ENCODE measurements at places on chromosomes 2 and 18.

DNA sequence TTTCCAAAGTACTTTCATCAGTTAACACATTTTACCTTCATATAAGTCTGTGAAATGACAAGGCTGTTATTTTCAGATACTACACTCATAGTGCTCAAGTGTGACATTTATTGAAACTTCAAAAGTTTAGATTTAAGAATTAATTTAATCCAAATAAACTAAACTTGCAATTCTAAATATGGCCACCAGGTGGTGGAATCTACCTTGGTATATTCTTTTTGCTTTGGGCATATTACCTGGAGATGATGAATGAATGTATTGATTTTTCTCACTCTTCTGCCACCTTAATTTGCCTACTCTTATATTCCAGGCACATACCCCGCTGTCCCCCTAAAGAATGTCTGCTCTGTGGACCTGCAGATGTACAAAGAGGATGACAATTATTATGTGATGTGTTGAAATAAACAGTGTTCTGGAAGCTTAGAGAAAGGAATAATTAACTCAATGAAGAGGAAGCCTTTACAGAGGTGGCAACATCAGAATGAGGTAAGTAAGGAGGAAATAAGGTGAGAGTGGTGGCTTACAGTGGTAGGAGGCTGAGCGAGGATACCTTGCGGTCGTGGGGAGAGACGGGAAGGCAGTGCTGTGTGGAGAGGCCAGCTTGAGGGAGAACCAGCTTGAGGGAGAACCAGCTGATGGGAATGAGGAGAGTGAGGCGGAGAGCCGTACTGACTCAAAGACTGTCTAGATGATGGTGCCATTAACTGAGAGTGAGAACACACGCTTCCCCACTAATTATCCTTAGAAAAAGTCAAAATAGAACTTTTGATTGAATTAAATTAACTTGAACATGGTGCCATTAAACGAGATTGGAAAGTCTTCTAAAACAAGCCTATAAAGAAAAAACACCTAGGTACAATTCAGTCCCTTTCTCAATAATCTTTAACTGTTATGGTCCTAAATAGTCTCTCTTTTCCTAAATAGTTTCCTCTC is 179.5 kb downstream of the CELF4 start:
- DNase-seq, result no peak

DNA sequence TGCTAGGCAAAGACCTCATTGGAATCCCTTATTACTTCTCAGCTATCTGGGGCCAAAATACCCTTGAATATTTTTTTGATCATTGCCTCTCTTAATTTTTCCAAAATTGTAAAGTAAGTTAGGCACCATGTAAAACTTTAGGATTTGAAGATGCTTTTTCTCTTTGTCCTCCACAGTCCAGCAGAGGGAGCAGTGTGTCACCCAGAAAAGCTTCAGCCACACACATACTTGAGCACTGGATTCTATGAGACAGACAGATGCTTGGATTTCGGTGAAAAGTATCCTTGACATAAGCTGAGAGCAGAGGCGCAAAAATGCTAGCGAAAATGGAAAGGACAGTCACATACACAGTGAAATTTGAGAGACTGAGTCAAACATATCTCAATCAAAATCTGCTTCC is 74.7 kb upstream of the KCNJ3 start:
- no peak for DNase-seq

DNA sequence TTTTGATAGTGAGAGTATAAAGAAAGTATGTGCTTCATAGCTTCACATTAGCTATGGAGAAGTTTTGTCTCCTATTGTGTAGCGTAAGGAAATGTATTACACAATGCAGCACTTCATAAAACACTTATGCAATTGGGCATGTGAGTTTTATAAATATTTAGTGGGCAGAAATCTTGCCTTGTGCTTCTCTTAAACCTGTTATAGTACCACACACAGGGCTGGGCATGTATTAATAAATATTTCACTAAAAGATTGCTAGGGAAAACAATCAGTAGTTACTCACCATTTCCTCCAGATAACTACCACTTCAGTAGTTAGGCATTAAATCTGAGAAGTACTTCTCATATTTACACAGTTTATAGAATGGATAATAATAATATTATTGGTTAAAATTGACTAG is 1080.8 kb upstream of the PIK3C3 start:
- DNase-seq, result no peak

DNA sequence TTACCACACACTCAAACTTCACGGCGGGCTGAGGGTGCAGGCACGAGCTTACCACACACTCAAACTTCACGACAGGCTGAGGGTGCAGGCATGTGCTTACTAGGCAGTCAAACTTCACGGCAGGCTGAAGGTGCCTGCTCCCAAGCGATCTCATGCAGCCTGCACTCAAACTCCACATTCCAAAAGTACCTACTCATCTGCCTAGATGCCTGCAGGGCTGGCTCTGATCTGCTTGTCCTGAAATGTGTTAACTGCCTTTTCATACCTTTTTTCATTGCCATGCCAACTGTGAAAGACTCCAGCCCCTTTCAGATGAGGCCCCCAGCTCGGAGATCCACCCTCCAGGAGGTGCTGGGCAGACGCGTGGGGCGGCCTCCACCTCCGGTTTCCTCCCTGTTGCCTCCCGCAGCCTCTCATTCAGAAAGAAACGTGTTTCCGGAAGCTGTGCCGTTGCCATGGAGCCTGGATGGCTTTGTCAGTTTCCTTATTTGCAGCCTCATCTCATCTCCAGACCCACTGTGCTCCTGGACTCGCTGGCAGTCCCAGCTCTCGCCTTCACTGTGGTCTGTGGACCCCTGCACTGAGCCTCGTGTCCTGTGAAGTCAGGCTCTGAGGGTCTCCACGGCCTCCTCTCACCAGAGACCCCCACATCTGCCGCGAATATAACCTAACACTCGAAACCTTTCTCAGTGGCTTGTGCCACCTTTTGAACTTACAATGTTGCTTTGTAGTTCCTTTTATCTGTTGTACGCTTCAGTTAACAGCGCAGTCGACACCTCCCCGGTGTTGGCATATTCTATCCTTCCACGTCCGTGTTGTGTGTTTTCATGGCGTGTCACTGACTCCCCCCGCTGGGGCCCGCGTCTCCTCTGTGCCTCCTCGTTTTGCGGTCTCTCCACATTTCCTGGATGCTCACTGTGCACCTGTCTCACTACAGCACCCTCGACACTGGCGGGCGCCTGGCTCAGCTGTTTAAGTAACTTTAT is 106.1 kb upstream of the ALKAL2 start:
- DNase-seq, result peak; percentile 46

- DNase-seq, result no peak
Observed at GRCh38 chr2:99140056-99140859, 1.2 kb upstream of the C2orf15 start.

DNA sequence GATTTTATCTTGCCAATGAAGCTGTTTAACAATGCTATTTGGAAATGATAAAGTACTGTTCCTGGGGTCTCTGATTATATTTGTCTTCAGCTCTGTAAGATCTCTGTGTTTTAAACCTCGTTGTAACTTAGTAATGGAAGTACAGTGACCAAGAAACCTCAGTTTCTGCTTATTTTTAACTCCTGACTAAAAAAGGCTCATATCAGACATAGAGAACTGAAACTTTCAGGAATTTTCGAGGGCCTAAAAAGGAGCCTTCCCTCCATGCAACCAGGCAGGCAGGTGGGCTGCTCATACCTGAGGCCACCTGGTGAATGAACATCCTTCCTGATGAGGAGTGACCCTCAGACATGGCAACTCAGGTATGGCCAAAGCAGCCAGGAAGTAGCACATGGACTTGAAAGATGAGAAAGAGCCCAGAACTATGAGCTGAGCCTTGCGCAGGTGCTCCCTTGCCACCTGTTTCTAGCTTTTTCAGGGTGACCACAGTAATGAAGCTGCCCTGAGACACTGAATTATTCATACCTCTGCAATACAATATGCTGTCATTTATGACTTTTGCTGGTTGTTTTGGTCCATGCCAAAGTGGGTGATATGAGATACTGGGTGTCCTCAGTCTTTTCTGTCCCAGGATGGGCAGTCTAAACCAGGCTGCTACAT is 23.9 kb downstream of the MYO3B start:
- DNase-seq, result no peak

- no peak for DNase-seq
Observed at GRCh38 chr18:6614952-6615351, 114.6 kb upstream of the ARHGAP28 start.

DNA sequence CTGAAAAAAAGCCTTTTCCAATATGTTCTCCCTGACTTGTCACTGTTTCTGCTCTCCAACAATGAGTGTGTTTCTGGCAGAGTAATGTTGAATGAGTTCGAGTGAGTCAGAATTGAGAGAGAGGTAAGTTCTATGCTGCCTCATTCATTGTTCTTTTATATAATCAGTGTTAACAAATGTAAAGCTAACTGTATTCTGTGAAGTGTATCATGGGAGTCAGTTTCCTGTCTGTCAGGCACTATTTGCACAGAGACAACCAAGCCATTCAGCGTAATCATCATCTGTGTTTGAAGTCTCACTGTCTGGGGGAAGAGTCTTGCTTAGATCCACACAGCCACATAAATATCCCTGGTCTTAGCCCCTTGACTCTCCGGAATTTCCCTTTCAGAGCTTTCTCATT is 22.0 kb upstream of the UPP2 start:
- DNase-seq, result no peak

DNA sequence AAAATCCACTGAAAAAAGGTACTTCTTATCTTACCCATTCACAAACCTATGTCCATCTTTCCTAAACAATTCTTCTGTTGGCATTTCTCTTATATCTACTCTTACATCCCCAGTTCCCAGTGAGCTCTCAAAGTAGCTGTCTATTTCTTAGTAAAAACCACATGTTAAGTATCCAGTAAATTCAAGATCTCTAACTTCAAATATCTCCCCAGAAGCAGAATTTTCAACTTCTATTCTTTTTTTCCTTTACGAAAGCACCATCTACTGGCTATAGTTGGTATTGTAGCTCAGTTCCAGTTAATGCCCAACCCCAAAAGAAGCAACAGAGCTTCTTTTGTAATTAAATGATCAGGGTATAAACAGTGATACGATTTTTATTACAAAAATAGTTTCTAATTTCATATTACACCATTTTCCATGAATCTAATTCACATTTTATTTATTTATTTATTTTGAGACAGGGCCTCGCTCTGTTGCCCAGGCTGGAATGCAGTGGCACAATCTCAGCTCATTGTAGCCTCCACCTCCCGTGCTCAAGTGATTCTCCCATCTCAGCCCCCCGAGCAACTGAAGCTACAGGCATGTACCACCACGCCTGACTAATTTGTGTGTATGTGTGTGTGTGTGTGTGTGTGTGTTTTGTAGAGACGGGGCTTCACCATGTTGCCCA is 28.5 kb downstream of the HRH4 start:
- no peak for DNase-seq

DNA sequence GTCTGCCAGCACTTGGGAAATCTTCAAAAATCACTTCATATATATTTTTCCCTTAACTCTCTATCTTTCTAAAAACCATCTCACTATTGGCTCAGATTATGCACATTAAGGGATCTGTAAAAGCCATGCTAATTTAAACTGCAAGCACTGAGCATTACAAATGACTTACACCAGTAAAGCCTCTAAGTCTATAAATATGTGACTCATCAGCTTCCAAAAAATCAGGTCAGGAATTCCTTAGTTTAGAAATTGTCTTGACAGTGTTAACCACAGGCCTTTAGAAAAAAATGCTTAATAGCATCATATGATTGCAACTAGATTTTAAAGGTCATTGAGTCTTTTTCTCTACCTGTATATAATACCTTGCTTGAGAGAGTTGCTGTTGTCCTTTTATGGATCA is 1113.6 kb upstream of the PIK3C3 start:
- no peak for DNase-seq

DNA sequence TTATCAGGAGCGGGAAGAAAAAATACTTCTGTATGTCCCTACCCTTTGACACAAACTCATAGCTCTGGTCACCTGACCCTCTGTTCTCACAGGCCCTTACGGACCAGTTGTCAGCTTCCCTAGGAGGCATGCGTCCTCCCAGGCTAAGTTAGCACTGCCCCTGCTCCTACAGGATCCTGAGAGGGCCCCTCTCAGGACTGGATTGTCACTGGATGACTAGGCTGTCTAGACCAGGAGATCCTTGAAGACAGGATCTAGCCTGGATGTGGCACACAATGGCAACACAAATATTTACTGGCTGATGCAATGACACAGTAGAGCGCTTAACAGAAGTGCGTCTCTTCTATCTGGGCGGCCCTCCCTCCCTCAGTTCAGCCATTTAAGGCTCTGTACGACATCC is 7.7 kb downstream of the FAM228A start:
- no peak for DNase-seq

- no peak for DNase-seq
Observed at GRCh38 chr2:157866666-157867642, 9.2 kb downstream of the ACVR1 start.

DNA sequence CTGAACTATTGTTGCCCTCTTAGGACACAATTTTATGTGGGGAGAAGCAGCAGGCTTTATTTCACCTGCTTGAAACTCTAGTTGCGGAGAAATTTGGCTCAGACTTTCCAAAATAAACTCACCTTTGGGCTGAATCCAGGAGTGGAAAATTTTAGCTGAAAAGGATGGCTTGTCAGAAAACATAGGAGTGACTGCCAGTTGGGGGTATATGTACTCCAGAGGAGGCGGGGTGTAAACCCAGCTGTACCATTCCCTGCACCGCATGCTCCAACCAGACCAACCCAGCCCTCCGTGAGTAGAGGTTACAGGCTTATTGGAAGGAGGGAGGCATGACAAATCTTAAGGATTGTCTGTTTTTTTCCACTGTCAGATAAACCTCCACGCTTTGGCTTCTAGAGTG is 53.8 kb downstream of the PRKCE start:
- no peak for DNase-seq

- DNase-seq, result no peak
Observed at GRCh38 chr18:32328379-32328778, 138.5 kb downstream of the MEP1B start.

GRCh38 chr2:1687254-1687653 is 57.1 kb downstream of the PXDN start:
- no peak for DNase-seq

DNA sequence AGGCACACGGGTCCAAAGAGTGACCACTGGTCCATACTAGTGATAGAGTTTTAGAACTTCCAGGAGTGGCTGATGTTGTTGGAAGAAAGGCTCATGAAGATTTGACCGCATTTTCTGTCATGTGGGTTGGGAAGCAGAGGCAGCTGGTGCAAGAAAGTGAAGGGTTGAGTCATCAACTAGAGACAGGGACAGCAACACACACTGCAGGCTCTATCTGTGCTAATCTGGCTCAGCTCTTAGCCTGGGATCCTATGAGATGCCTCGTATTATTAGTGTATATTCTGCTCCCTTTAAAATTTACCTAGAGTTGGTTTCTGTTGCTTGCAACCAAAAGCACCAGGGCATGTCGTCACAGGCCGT is 2.5 kb upstream of the SH3RF3 start:
- DNase-seq, result no peak
